ENCODE measurements at places on chromosomes 16 and 17. TPM values are rescaled to one million over a fixed set of nuclear protein-coding genes. Genes with fewer than 3 reads are reported as not detected.

DNA sequence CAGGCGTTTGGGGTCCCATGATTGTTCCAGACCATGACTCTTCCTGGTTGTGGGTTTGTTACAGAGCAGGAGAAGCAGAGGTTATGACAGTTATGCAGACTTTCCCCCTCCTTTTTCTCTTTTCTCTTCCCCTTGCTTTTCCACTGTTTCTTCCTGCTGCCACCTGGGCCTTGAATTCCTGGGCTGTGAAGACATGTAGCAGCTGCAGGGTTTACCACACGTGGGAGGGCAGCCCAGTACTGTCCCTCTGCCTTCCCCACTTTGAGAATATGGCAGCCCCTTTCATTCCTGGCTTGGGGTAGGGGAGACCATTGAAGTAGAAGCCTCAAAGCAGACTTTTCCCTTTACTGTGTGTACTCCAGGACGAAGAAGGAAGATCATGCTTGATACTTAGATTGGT, 7.9 kb upstream of the TACO1 start:
- no peak for DNase-seq

- DNase-seq: no peak
Measured at GRCh38 chr17:38507436-38507835, 79.2 kb downstream of the ARHGAP23 start.

Gene ELMO3
- total RNA-seq: 23.5 TPM

Gene CARD14
- total RNA-seq: 19.3 TPM

DNA sequence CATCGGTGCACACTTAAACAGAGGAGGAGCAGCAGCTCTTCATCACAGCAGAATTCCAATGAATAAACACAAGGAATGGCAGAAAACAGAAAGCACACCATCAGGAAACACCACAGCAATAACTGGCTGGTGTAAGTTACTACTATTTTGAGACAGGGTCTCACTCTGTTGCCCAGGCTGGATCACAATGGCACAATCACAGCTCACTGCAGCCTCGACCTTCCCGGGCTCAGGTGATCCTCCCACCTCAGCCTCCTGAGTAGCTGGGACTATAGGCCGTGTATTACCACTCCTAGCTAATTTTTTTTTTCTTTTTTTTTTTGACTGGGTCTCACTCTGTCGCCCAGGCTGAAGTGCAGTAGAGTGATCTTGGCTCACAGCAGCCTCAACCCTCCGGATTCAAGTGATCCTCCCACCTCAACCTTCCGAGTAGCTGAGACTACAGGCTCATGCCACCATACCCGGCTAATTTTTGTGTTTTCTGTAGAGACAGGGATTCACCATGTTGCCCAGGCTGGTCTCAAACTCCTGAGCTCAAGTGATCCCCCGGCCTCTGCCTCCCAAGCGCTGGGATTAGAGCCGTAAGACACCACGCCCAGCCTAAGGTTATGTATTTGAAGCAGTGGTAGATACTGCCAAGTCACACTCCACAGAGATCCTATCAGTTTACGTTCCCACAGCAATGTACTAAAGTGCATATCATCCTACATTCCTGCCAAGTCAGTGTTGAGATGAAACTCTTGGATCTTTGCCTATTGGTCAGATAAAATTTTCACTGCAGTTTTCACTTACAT, 20.7 kb downstream of the TRAP1 start:
- no peak for DNase-seq

- DNase-seq: peak; percentile 89
Measured at GRCh38 chr17:82205720-82206508, 6.7 kb downstream of the CCDC57 start.

Data from ureter (tissue), 1 donor.